Neural crest cell (in vitro differentiated cells): ENCODE measurements at places on chromosomes 6 and 20. TPM values are rescaled to one million over a fixed set of nuclear protein-coding genes. Genes with fewer than 3 reads are reported as not detected.

The ZSCAN26 gene
- total RNA-seq: 15.0 and 19.8 TPM in 2 replicates

The SLC17A9 gene
- 1.2 and 1.4 TPM in 2 replicates for total RNA-seq

The ZNF165 gene
- total RNA-seq: 0.91 and 0.98 TPM in 2 replicates

The TRIM38 gene
- 0.77 and 0.80 TPM in 2 replicates for total RNA-seq

The MAPK13 gene
- 2.0 TPM in 2 replicates for total RNA-seq

The RBM12 gene
- total RNA-seq: 189 and 191 TPM in 2 replicates

The TPD52L1 gene
- total RNA-seq: 2.9 and 3.6 TPM in 2 replicates

The HLA-DQB1 gene
- 0.18 and 0.23 TPM in 2 replicates for total RNA-seq

The CLPSL2 gene
- total RNA-seq: not detected in 2 replicates

The RING1 gene
- 61.2 and 61.7 TPM in 2 replicates for total RNA-seq

The COL9A3 gene
- 3.8 and 4.6 TPM in 2 replicates for total RNA-seq

The BPHL gene
- total RNA-seq: 45.7 and 47.4 TPM in 2 replicates

The FILIP1 gene
- total RNA-seq: 0.79 and 0.89 TPM in 2 replicates

The UBE2C gene
- 202 and 212 TPM in 2 replicates for total RNA-seq

The NCOA3 gene
- total RNA-seq: 23.9 and 25.7 TPM in 2 replicates

The C6orf118 gene
- 7.4 and 8.2 TPM in 2 replicates for total RNA-seq

The SLC17A4 gene
- total RNA-seq: not detected in 2 replicates

The EYS gene
- 0.40 and 0.48 TPM in 2 replicates for total RNA-seq

The ZC2HC1B gene
- not detected in 2 replicates for total RNA-seq

The TRIM31 gene
- not detected in 2 replicates for total RNA-seq

The SMOC2 gene
- total RNA-seq: 0.14 and 0.23 TPM in 2 replicates

The CCDC170 gene
- total RNA-seq: 0.25 and 0.37 TPM in 2 replicates

The ITCH gene
- 68.6 and 69.3 TPM in 2 replicates for total RNA-seq

The TRIM40 gene
- total RNA-seq: not detected in 2 replicates

The SUMO4 gene
- 1.8 and 2.4 TPM in 2 replicates for total RNA-seq

The BMP7 gene
- 13.8 and 14.5 TPM in 2 replicates for total RNA-seq

The ADGB gene
- not detected in 2 replicates for total RNA-seq
